Hematopoietic multipotent progenitor cell treated with erythropoietin and hydrocortisone succinate and interleukin-3 and kit ligand, for 8 days (in vitro differentiated cells): ENCODE measurements at places on chromosomes 4 and X.

DNA sequence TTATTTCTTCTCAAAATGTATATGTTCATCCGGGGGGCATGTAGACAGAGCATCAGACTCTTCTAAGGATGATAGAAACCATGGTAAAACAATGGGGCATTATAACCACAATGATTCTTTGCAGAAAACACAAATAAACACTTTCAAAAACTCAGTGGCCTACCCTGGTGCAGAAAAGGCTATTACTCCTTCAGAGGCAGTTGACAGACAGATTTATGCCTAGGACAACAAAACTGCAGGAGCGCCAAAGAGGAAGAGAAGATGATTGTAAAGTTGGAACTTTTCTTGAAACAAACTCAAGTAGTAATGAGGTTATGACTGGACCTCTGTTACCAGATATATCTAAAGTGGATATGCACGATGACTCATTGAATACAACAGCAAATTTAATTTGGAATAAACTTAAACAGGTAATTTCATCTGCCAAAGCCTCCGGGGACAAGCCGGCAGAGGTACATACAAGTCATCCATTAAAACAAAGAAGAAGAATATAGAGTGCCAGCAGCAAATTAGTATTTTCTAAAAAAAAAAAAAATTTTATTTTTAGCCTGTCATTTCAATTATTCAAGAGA is 1068.4 kb upstream of the INTU start:
- DNase-seq, result no peak

GRCh38 chrX:121569609-121570008 is 522.2 kb downstream of the GLUD2 start:
- DNase-seq, result no peak

- peak; percentile 17 for DNase-seq
Observed at GRCh38 chr4:185235843-185236503, 26.6 kb downstream of the SNX25 start.

DNA sequence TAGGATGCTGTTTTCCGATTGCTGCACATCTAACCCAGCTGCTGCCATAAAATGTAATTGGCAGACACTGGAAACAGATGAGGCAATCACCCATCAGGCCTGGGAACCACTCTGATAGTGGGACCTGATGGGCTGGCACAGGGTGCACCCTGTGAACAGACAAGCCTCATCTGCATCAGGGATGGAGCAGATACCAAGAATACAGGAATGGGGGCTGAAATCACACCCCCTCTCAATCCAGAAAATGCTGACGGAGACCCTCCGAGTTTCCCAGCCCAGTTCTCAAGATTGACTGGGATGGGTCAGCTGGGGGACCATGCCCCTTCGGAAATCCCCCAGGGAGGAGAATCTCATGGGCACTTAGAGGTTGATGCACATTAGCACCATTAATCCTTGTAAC is 28.8 kb upstream of the PPP2R2C start:
- DNase-seq, result no peak

DNA sequence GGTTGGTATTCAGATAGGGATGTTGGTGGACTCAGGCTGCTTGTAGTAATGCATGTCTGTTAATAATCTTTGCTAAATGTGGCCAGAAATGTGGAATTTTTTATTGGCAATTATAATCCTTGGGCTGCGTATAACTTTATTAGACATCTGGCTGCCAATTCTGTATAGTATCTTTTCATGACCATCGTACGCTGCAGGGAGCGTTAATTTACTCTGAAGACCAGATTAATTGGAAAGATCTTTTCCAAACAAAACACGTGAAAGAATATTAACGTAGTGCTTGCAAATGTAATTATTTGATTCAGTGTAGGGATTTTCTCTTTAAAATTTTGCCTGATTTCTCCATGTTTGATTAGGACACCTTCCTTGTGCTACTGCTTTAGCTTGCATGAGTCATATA is 38.8 kb upstream of the FTHL17 start:
- DNase-seq, result no peak

DNA sequence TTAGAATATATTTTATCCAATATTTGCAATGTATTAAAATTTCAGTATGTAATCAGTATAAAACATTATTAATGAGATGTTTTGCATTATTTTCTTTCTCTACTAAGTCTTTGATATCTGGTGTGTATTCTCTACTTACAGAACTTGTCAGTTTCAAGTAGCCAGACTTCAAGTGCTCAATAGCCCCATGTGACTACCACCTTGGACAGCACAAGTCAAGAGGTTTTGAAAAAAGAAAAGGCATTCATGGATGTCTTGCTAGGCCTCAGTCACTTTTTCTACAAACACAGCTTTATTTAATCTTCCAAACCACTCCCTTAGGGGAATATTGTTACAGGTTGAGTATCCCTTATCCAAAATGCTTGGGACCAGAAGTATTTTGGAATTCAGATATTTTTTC is 189.4 kb downstream of the QDPR start:
- DNase-seq, result no peak

DNA sequence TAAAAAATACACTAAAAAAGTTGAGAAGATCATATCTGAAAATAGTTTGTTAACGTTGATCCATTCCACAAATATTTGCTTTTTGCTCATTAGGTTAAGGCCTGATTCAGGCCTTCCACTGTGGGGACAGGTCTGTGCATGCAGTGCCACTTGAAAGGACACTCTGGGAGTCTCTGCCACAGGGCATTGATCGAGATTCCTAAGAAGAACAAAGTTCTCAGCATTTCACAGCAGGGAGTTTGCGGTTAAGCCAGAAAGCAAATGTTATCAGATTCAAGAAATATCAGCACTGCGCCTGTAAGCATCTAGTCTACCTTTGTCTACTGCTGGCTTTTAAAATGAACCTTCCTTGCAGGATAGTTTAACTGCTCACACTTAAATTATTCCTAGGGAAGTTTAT is 62.2 kb upstream of the TNIP3 start:
- DNase-seq, result no peak

DNA sequence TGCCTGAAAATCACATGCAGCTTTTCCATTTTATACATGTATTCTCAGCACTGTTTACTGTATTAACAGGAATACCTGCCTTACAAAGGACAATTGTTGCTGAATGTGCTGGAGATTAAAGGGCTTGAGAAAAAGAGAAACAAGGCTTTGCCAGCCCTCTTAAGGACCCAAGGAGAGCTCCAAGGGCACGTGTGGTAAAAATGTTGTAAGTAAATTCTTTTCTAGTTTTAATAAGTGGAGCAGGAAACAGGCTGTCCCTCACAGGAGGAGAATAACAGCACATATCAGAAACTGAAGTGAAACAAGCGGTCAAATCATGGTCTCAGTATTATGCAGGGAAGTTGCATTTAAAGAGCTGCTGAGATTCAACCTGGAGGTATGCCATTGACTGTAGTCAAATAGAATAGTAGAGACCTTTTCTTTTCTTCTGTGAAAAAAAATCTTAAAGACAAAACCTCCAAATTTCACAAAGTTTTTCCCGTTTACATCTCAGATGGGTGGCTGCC is 18.5 kb downstream of the IGFBP7 start:
- DNase-seq, result no peak

- DNase-seq, result no peak
Observed at GRCh38 chrX:133072566-133072965, 24.3 kb downstream of the USP26 start.

GRCh38 chrX:74262452-74263209 is 41.3 kb upstream of the ZCCHC13 start:
- DNase-seq, result no peak

DNA sequence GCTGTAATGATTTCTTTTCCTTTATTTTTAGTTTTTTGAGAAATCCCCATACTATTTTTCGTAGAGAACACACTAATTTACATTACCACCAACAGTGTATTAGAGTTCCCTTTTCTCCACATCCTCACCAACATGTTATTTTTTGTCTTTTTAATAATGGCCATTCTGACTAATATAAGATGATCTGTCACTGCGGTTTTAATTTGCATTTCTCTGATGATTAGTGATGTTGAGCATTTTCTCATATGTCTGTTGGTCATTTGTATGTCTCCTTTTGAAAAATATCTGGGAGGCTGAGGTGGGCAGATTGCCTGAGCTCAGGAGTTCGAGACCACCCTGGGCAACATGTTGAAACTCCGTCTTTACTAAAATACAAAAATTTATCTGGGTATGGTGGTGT is 30.2 kb downstream of the SPINK2 start:
- no peak for DNase-seq

GRCh38 chrX:2484721-2485648 is 15.8 kb downstream of the DHRSX start:
- no peak for DNase-seq

DNA sequence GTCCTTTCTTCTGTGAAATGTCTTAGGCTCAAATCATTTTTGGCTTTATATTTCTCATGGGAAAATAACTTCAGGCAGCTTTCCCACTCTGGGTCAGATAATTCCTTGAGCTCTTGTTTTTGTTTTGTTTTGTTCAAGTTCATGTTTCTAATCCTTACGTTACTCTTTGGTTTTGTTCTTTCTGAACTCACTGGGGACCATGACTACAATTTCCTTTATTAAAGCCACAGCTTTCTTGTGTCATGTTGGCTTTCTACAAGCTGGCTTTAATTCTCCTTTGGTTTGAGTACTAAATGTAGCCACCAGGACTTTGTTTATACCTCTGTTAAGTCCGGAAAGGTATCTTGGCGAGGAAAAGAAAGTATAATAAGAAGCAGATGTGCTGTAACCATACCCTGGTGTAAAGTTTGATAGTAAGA is 30.8 kb upstream of the ANXA3 start:
- DNase-seq, result no peak

DNA sequence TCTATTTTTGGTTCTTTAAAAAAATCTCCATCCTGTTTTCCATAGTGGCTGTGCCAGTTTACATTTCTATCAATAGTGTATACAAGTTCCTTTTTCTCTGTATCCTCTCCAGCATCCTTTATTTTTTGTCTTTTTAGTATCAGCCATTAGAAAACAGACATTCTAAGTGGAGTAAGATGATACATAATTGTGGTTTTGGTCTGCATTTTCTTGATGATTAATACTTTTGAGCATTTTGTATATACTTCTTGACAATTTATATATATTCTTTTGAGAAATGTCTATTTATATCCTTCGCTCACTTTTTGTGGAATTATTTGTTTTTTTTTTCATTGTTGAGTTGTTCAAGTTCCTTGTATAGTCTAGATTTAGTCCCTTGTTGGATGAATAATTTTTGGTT is 382.2 kb upstream of the SPOCK3 start:
- DNase-seq, result no peak

DNA sequence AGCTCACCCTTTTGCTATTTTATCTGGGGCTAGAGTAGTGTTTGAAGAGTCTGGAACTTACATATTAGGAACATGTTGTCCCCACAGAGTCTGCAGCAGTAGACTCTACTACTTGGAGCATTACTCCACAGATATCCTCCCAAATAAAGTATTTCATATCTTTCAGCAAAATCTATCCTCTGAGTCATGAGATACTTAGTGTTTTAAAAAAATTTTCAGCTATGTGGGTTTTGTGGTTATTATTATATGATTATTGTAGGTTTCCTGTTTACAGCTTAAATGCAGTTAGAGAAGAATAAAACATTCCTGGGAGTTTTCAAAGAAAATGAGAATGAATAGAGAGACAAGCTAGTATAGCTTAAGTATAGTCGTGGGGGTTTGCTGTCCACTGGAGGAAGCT is 30.9 kb downstream of the PAGE2 start:
- peak; percentile 28 for DNase-seq

GRCh38 chr4:40419231-40419912 is 84.2 kb downstream of the CHRNA9 start:
- no peak for DNase-seq

DNA sequence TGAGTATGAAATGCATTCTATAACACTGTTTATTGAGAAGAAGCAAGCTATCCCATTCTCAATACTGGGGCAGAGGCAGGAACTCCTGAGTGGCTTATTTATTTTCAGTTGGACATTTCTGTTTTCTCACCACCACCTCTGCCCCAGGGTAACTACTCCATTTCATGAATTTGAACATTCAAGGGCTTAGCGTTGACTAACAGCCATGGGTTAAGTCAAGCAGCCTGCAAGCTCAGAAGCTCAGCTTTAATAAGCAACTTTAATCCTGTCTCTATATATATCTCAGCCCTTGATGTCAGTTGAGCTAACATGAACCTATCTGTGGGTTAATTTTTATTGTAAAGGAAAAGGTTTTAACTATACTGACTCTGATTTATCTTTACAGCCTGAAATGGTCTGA is 93.8 kb downstream of the MBNL3 start:
- no peak for DNase-seq

DNA sequence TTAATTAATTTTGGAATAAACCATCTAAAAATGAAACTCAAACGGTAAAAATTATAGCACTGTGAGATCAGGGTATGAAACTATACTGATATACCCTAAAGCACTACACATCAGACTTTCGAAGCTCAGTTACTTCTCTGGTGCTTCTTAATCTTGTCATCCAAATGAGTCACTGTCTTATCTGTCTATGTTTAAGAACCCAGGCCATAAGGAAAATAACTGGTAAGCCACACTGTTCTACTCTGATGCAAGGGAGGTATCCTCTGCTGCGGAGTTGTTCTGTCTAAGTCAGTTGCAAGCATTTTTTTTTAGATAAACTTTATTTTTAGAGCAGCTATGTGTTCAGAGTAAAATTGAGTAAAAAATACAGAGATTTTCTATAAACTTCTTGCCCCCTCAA is 830.8 kb upstream of the POU3F4 start:
- DNase-seq, result no peak

- DNase-seq, result no peak
Observed at GRCh38 chr4:137688651-137689050, 156.4 kb upstream of the PCDH18 start.

GRCh38 chrX:122943918-122944317 is 240.2 kb upstream of the GRIA3 start:
- no peak for DNase-seq

GRCh38 chr4:141246243-141246642 is 25.5 kb downstream of the ZNF330 start:
- DNase-seq, result no peak

DNA sequence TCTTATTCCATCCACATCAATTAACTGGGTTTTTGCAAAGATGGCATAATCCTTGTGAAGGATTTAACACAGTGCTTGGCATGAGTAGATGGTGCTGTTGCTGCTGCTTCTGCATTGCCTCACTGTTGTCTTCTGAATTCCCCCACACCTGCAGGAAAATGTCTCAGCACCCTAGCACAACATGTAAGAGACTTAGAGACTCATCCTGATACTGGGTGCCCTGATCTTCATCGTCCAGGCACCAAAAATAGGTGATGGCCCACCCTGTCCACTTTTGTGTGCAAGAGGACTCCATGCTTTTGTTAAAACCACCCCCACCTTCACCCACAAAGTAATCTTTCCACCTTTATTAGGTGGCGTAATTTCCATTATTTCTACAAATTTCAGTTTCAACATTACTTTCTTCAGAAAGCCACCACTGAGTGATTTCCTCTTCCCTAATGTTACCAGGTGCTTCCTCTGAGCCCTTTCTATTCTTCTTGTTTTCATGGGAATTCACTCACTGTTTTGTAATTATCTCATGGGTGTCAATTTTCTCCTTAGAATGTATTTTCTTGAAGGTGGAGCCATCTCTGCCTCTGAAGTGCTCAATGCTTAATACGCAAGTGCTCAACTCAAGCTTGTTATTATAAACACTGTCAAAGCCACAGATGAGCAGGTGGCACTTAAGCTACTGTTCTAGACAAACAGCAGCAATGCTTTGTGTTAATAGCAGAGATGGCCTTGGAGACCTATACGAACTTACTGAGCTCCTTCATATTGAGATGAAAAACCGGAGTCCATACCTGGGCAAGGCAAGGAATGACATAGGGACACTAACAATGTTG is 89.5 kb downstream of the HS3ST1 start:
- DNase-seq, result no peak

- peak; percentile 4 for DNase-seq
Observed at GRCh38 chr4:152063621-152064240, 302.9 kb upstream of the GATB start.
